ENCODE measurements at places on chromosomes 7 and 10.
A peak's percentile ranks its signal among the peaks of the same experiment; 100 is the strongest.

DNA sequence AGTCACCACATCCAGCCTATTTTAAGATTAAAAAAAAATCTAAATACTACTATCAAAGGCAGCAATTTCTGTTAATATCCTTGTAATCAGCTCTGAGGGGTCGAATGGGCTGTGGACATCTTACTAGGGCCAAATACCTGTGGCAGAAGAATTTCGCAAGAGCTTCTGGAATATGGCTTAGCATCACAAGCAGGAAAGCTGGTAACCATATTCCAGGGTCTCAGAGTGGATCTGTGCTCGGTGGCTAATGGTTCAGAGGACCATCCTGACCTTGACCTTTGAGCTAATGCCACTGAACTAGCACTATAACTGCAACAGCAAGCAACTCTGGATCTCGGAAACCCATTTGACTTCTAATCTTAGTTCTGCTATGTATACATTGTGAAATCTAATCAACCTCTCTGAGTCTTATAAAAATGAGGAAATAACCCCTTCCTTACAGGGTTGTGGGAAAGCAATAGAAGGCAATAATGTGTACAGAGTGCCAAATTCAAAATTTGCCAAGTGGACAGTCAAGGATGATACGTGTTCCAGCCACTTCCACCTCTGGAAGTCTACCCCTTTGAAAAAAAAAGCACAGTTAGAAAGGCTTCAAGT is 65.5 kb downstream of the CYP26A1 start:
- no peak for DNase-seq

DNA sequence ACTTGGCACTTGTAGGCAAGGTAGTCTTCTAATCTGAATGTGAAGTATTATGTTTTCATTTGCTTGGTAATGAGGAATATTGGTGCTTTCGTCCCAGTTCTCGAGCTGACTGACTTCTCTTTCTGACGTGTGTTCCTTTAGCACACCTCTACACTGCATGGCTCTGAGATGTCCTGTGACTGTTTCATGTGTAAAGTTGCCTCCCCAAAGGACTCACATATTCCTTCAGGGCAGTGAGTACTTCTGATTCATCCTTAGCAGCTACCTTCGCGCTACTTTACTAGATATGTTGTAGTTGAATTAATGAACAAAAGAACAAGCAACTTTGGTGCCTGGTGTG is 113.7 kb downstream of the EGFR start:
- DNase-seq: no peak

- no peak for DNase-seq
Observed at GRCh38 chr7:21407796-21408480, 19.9 kb upstream of the SP4 start.

GRCh38 chr7:41688012-41688625 is 14.8 kb downstream of the INHBA start:
- no peak for DNase-seq

DNA sequence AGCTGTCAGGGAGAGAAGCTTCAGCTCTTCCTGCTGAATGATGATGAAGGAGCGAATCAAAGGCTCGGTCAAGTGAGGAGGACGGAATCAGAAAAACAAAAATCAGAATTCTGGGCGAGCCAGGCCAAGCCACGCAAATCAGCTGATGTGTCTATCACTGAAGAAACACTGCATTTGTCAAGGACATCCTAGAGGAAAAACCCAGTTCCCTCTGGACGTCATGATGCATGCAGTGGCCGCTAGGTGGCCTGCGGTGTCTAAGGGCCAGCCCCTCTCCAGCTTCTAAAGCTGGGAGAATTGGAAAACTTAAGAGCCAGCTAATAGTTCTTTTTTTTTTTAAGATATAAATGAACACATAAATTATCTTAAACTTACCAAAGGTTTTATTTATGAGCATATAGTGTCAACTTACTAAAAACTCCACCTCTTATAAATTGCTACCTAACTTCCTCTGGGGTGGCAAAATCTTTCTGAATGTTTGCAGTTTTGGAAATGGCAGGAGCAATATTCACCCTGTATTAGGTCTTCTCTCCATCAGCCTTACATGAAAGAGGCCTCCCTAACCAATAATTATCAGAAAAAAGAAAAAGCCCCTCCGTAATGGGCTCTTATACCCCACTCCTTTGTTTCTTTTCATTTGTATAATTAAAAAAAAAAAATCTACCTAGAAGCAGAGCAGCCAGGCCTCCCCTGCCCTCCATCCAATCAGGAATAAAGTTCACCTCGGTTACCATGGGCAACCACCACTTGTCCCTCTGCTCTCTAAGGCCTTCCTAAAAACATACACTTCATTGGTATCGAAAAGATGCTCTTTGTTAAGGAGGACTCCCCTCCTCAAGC is 186.8 kb downstream of the USP6NL start:
- DNase-seq: no peak

- DNase-seq: no peak
Observed at GRCh38 chr10:100745882-100746783, 751 bp downstream of the PAX2 start.

DNA sequence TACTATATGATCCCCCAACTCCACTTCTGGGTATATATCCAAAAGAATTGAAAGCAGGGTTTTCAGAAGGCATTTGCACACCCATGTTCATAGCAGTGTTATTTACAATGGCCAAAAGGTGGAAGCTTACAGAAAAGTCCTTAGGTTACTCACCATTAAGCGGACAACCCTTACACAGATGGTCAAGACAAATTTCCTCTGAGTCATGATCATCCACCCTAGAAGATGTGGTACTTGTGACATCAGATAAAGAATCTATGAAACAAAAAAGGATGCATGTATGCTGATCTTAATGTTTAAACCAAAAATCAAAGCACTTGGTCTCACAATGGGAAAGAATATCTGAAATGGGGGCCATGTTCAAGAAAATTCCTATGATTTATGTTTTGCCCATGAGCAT is 31.1 kb downstream of the ZC3HAV1 start:
- DNase-seq: no peak

GRCh38 chr10:56551037-56551436 is 190.0 kb upstream of the ZWINT start:
- DNase-seq: no peak

DNA sequence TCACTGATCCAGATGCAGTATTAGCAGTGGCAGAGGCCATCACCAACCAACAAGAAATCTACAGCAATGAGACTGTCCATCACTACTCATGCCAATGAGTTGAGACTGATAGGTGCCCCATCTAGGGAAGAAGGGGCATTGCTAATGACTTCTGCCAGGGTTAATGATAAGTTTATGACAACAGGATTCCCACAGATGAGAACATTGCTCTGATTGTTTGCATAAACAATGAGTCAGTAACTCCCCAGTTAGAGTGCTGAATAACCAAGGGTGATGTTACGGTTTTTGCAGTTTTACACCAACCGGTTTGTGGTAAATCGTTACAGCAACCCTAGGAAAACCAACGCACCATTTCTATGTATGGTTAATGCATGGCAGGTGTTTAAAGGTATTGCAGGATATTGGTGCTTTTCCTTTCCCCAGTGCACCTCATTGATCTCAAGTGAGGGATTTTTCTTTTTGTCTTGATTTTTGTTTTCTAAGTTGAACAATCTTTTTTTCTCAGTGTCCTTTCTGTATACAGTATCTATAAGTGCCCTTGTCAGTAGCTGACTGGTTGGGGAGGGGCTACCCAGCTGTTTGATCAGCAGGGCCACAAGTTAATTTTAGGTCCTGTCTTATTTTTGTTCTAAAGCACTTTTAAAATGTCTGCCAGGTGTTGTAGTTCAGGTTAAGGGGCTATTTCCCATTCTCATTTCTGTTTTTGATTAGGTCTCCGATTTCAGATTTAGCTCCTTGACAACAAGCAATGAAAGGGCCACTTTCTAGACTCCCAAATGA is 3.9 kb upstream of the CSGALNACT2 start:
- no peak for DNase-seq

GRCh38 chr7:64887756-64888508 is 15.1 kb upstream of the ZNF273 start:
- DNase-seq: no peak

DNA sequence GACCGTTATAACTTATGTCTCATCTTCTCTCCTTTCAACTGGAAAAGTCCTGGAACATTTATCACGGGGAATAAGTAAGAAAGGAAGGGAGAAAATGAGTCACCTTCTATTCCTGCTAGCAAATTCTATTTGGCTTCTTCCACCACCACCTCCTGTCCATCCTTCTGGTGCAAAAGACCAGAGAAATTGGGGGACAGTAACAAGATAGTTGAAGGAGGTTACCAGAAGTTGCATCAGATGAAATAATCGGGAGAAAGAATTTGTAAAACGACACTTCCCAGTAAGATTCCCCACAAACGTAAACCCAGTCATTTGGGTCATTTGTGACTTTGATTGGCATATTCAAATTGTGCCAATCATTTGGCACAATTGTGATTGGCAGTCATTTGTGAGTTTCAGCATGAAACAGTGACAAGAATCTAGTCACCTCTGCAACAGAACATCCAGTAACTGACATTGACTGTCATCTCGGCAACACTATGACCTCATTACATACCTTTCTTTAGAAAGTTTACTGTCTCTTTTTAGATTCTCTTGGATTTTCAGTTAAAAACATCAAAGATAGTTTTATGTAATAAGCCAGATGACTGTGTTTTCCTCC is 51.3 kb upstream of the PIK3CG start:
- DNase-seq: no peak

GRCh38 chr7:110521357-110521911 is 569.5 kb upstream of the LRRN3 start:
- no peak for DNase-seq

- no peak for DNase-seq
Observed at GRCh38 chr7:137715533-137715932, 131.2 kb downstream of the DGKI start.

GRCh38 chr7:28802450-28802849 is 155.7 kb downstream of the TRIL start:
- no peak for DNase-seq

DNA sequence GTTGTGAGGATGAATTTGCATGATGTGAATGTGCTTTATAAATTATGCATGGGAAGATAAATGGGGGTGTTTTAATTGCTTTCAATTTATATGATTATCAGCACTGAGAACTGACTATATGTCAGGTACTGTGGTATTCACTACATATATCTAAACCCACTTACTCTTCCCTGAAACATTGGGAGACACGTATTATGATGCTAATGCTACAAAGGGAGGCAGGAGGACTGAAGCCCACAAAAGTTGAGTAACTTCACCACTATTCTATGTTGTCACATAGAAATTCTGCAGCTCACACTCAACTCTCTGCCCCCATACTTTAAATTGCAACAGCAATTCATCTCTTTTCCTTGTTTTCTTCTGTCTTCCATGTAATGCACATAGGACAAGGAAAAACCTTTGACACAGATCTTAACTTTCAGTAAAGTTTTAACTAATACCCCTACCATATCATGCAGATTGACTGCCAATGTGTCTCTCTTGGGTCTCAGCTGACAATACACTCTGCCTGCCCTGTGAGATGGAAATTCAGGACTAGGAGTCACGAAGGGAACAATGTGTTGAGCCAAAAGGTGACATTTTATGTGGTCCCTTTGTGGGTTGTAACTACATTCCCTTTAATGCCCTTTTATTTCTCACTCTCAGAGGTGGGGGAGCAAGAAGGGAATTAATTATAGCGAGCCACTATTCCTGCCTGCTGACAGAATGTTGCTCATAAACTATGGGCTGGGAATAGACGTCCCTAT is 691.0 kb upstream of the SORCS1 start:
- DNase-seq: no peak

- no peak for DNase-seq
Observed at GRCh38 chr10:62852961-62853702, 37.0 kb upstream of the EGR2 start.

- DNase-seq: peak; percentile 63
Observed at GRCh38 chr7:36971515-36972139, 247.3 kb upstream of the AOAH start.
